Osteoblast (primary cell): ENCODE measurements at places on chromosomes 11 and 22.

DNA sequence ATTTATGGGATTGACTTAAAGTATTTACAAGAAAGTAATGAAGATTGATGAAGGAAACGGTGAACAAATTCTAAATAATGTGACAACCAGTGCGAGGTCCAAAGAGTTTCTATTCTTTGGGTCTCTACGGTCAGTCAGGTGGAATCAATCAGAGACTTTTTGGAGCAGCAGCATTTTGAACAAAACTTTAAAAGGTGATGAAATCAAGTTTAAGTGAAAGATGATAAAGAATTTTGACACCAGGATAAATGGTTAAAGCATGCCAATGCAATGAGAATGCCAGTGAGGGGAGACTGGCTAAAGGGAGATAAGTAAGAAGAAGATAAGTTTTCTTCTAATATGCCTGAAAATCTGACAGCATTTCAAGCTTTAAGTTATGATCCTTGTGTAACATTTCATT is 67.9 kb downstream of the DCUN1D5 start:
- no peak for DNase-seq

DNA sequence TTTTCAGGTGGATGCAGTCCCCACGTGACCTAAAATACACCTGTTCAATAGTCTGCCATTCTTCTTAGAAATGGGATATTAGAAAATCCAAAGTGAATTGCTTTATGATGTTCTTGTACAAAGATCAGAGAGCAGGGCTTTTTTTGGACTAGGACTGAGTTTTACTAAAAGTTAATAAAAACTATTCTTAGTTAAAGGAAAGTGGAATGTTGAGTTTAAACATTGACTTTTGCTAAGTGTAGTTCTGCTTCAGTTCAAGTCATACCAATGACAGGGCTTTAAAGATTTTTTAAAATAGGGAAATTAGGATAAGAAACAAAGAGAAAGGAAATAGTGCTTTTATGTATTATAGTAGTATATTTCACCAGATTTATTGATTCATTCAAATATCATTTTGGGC is at the start of gene SLC22A24:
Gene SLC22A24 (minus strand): TSS at position 101 of the 400 bp plus-strand sequence. CDS start 442 bp downstream, outside the sequence.
- DNase-seq: no peak

GRCh38 chr11:15958910-15959309 is 397.4 kb downstream of the SOX6 start:
- no peak for DNase-seq

DNA sequence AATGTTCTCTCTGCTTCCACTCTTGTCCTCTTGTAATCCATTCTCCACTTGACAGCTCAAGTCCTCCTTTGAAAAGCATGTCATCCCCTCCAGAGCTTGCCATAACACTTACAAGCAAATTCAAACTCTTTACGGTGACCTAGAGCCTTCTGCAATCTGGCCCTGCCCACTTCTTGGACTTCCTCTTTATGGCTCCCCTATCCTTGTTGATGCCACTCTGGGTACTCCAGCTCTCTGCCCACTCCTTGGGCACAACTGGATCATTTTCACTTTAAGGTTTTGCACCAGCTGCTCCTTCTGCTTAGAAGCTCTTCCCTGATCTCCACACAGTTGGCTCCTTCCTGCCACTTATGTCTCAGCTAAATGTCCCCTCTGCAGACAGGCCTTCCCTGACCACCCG is 217.9 kb downstream of the DSCAML1 start:
- no peak for DNase-seq

DNA sequence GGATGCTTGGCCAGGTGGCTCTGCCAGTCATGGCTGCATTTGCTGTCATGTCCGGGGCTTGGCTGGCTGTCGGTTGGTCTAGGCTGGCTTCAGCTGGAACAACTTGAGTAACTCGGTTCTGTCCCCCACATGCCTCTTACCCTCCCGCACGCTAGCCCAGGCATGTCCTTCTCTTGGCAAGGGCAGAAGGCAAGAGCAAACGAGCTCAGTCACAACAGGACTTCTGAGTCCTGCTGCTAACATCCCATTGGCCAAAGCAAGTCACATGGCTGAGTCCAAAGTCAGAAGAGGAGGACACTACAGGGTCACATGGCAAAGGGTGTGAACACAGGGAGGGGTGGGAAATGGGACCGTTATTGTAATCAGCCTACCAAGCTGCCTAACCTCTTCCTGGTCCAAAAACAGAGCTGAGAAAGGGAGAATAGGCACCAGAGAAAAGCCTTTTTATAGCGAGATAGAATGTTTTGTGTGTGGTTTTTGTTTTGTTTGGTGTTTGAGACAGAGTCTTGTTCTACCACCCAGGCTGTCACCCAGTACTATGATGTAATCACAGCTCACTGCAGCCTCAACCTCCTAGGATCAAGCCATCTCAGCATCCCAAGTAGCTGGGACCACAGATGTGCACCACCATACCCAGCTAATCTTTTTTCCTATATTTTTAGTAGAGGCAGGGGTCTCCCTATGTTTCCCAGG is 81.9 kb downstream of the MN1 start:
- DNase-seq: peak; percentile 65

- DNase-seq: no peak
These were observed 53.4 kb upstream of the SPATA19 start for GRCh38 chr11:133898770-133899115.

DNA sequence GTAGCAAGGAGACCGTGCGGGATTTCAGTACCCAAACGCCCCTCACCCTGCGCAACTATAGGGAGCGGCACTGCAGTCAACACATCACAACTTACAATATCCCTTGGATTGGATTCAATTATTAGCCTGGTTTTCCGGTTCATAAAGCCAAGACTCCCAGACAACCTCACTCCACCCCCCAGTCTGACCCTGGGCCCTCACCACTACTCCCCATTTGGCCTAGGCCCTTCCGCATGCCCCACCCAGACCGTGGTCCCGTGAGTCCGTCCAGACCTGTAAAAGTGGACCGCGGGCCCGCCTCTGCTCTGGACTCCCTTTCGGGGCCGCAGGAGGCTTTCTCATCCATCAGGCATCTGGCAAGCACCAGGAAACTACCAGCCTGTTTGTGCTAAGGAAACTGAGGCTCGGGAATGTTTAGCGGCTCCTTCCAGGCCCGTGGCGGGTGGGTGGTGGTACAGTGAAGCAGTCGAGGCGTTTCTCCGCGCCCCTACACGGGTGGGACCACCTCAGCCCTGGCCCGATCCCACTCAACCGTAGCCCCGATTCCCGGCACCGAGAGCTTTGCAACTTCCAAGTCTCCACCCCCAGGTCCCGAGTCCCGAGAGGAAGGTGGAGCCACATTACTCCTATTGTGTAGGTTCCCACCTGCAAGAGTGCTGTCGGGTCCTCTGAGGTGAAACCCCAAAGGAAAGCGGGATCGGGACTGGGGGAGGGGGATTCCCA is 679 bp upstream of the DPP3 start:
- peak; percentile 96 for DNase-seq

- DNase-seq: no peak
These were observed 15.4 kb downstream of the CCDC34 start for GRCh38 chr11:27347359-27348339.

GRCh38 chr11:67256477-67257135 is 9.7 kb upstream of the GRK2 start:
- DNase-seq: peak; percentile 22

GRCh38 chr11:125410091-125410490 is 86.0 kb downstream of the FEZ1 start:
- no peak for DNase-seq

- DNase-seq: peak; percentile 67
These were observed 34.4 kb upstream of the DNAJB13 start for GRCh38 chr11:73916435-73916834.

DNA sequence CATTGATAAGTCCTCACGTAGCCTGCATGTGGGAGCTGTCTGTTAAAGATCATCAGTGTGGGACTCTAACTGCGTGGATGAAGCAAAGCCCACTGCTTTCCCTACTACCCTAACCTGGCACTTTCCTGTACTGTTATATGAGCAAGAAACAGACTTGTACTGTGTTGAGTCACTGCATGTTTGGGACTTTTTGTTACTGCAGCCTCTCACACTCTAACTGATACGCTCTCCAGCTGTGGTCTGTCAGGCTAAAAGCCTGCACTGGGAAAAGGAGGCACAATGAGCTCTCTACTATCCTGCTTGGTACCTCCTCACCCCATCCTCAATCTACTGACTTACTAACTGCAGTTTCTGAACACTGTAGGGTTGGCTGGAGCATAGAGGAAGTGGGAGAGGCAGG is 93.7 kb upstream of the PLET1 start:
- DNase-seq: no peak

GRCh38 chr22:37822079-37822833 is 926 bp upstream of the GALR3 start:
- DNase-seq: peak; percentile 62

- DNase-seq: peak; percentile 51
These were observed 16.4 kb upstream of the IL2RB start for GRCh38 chr22:37165940-37166674.

DNA sequence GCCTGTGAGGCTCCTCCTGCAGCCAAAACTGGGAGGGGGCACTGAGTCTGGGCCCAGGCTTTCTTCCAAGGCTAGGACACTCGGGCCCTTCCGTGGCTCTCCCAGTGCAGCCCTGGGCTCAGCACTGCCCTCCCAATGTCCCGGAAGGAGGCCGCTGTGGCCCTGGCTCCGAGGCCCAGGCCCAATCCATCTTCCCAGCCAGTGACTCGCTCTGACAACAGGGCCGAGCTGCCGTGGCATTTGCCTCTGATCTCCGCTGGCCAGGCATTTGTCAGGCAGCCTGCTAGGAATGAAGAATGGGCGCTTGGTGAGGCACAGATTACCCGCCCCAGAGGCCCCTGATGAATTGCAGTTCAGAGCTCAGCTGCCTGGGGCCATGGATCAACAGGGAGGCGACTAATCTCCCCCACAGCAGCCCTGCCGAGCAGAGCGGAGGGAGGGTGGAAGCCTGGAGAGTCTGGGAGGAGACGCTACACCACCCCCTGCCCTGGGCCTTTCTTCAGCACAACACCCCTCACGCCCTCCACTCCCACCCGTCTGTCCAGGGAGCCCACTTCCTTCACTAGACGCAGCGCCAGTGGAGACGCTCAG is 8.3 kb downstream of the FXYD2 start:
- DNase-seq: peak; percentile 85

DNA sequence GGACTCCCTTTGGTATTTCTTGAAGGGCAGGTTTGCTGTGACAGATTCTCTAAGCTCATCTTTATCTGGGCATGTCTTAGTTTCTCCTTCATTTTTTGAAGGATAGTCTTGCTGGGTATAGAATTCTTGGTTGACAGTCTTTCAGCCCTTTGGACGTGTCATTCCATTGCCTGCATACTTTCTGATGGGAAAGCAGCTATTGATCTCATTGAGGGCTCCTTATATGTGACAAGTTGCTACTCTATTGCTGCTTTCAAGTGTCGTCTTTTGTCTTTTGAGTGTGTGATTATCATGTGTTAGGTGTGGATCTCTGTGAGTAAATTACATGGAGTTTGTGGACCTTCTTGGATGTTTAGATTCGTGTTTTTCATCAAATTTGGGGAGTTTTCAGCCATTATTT is 21.9 kb downstream of the IGHMBP2 start:
- DNase-seq: no peak

DNA sequence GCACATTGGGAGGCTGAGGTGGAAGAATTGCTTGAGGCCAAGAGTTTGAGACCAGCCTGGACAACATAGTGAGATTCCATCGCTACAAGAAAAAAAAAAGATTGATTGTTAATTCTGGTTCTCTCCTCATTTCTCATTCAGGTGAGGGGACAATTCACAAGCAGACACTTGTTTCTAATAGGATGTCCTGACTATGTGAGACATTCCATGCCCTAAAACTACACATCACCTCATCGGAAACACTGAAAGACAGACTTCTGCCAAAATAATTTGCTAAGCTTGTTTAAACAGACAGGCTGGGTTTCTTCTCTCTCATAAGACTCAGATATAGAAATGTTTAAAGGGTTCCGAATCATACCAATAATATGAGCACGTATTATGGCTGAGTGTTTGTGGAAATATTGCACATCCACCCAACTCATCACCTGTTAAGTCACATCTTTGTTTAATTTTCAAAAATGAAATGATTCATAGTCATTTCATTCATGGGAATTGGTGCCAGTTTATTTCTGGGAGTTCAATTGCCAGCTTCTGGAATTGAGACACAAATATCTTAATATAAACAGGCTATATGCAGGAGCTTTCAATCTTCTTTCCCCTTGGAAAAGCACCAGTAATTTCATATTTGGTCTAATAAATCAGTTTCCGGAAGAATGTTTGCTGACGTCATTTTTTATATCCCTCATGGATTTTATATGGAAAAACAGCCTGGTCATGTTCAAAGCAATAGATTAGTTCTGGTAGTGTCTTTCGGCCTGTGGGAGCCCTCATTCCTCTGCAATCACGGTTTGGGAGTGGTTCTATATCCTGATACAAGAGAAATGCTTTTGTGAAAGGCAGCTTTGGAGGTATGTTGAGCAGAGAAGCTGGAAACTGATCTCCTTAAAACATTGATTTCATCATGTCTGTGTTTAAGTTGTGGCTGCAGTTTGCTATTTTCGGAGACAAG is 87.0 kb downstream of the BDNF start:
- DNase-seq: no peak

- no peak for DNase-seq
These were observed 1.4 kb downstream of the MOV10L1 start for GRCh38 chr22:50091092-50091768.

GRCh38 chr11:12577725-12578644 is 96.2 kb upstream of the TEAD1 start:
- DNase-seq: no peak

GRCh38 chr11:96338910-96339705 is 3.9 kb downstream of the MAML2 start:
- DNase-seq: peak; percentile 85

DNA sequence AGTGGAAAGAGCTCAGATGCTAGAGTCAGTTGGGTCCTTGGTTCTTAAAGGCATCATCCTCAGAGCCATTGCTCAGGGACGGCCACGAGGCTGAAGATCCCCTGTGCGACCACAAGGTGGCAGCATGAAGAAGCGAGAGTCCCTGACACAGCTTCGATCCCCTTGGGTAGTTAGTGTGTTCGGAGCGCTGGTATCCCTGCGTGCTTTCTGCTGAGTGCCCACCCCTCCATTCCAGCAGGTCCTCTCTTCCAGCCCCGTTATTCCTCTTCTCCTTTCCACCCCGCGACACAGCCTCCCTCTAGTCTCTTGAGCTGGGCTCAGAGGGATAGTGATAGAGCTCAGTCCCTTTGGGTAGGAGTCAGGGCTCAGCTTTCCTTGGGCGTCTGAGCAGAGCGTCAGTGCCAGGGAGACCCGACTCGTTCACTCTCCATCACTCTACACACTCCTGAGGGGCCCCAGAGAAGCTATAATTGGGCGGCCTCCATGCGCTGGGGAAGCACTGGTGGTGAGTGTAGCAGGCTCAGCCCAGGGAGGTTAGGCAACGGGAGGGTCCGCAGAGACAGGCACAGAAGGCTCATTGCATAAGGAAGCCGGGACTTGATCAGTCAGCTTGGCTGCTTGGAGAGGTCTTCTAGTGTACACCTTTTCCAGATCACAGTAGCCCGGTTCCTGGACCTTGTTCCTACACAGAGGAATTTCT is at the start of gene OR51D1:
Gene OR51D1 (plus strand): TSS at position 516 of the 700 bp plus-strand sequence. CDS start 2,314 bp downstream, outside the sequence.
- peak; percentile 80 for DNase-seq

DNA sequence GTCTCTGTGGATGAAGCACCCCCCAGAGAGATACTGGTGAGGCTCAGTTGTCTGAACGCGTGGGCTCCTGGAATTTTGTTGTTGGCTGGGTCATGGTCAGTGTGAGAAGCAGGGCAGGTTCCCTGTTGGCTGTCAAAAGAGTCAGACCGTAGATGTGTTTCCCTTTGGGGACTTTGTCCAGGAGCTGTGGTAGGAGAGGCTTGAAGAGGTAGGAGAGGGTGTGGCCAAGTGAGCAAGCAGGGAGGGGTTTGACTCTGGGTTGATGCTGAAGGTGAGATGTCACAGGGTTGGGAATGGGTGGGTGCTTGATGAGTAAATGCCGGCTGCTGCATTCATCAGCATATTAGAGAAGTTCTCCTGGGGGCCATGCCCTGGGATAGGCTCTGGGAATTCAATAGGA is 803.2 kb downstream of the TBC1D22A start:
- no peak for DNase-seq

GRCh38 chr11:18100926-18101656 is 4.8 kb downstream of the SAAL1 start:
- no peak for DNase-seq
